ENCODE measurements at places on chromosomes 3 and 15.

DNA sequence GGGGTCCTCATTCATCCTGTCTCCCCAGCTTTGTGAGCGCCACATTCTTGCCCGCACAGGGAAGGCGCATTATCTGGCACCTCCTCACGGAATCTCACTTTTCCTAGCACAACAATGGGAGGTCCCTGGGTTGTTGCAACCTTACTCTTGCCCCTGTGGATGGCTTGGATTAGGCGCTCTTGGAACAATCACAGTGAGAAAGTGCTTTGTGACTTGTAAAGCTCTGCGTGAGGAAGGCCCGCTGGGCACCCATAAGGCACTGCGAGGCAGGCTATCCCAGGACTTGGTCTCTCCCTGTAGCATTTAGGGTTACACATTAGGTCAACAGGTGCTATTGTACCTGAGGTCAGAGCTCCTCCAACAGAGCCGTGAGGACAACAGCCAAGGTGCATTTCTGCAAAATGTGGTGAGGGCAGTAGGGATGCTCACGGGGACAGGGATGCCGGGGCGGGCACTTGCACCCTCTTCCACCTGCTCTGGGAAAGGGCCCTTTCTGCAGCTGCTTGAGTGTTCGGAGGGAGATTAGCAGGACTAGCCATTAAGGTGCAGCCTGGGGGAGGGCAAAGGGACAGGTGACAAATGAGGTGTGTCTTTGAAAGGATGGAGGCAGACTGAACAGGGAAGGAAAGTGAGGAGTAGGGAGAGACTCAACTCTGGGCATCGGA lies 13.9 kb upstream of the LRRC15 start:
- no peak for DNase-seq

GRCh38 chr15:79954661-79955060 lies 16.3 kb downstream of the BCL2A1 start:
- DNase-seq, result no peak

- DNase-seq, result no peak
Measured at GRCh38 chr15:94456226-94456625, 224.9 kb downstream of the MCTP2 start.

DNA sequence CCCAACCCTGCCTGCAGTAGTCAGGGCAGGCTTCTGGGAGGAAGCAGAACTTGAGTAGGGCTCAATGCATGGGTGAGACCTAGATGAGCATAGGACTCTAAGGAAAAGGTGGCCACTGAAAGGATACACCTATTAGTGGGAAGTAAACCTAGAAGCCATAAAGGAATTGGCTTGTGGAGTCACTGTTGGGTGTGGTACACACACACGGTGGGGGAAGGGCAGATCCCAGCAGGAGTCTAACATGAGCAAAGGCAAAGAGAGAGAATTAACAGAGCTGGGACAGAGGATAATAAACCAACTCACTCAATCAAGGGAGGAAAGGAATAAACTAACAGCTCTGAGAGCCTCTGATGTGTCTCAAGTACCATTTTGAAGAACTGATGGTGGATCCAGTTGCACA lies 23.1 kb downstream of the DAPK2 start:
- DNase-seq, result no peak

- no peak for DNase-seq
Measured at GRCh38 chr15:98493966-98494511, 154.3 kb upstream of the IGF1R start.

DNA sequence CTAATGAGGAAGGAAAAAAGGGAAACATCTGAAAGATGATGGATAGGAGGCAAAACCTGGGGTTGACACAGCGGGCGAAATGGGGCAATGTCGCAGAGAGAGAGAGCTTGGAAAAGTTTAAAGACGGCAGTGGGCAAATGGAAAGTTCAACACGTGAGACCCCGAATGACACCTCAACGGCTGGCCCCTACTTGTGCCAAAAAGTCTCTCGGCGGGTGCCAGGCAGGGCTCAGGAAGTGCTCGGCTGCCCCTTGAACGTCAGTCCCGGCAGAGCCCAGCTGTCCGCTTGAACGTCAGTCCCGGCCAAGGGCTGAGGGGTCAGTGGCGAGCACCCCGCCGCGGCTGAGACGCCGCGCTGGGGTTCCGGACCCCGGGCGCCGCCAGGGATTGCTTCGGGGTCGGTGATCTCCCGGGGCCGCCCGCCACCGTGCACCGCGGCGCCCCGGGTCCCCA lies 658 bp downstream of the EOGT start:
- DNase-seq, result peak; percentile 55

- DNase-seq, result no peak
Measured at GRCh38 chr3:123723070-123723469, 138.2 kb upstream of the HACD2 start.

DNA sequence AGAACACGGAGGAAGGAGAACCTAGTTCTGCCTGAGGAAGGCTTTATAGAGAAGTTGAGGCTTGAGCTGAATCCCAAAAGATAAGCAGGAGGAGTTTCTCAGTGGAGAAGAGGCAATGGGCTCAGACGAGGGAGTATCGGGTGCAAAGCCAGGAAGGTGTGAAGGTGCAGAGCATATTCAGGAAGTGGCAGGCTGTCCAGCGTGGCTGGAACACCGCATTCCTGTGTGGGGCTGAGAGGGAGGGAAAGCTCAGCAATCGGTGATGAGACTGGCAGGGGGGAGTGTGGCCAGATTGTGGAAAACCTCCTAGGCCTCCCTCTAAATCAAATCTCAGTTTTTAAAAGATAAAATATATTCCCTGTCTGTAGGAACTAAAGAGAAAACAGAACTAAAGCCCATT lies 63.0 kb downstream of the ARHGAP31 start:
- no peak for DNase-seq

DNA sequence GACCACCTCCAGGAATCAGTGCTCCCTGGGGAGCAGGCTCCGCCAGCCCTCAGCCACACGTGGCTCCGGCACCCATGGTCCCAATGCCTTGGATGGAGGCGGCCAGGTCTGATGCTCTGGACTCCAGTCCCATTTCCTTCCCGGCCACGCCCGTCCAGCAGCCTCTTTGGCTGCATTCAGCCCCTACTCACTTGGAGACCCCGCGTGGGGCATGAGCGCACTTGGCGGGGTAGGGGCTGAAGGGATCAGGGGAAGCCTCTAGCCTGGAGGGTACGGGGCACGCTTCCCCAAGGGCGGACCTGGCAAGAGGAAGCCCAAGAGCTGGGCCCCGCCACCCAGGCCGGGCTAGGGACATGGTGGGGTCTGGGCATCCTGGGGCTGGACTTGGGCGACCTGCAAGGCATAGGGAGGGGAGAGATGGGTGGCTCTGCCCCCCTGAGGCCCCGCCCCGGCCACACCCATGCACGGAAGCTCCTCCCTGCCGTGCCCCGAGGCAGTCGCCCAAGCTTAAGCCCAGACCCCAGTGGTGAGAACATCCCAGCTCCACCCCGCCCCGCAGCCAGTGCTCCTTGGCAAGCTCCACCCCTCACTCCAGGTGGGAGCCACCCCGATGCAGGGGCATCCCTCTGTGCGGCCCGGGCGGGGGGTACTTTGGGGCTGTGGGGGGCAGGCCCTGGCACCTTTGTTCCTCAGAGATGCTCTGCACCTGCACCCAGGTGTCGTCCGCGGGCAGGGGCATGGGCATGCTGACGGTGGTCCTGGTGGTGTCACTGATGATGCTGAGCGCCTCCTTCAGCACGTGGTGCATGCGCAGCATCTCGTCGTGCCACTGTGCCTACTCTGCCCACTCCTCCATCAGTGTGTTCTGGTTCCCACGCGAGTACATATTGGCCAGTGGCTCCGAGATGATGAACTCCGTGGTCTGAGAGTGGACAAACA lies 163.5 kb downstream of the GOLGA6L4 start:
- no peak for DNase-seq

DNA sequence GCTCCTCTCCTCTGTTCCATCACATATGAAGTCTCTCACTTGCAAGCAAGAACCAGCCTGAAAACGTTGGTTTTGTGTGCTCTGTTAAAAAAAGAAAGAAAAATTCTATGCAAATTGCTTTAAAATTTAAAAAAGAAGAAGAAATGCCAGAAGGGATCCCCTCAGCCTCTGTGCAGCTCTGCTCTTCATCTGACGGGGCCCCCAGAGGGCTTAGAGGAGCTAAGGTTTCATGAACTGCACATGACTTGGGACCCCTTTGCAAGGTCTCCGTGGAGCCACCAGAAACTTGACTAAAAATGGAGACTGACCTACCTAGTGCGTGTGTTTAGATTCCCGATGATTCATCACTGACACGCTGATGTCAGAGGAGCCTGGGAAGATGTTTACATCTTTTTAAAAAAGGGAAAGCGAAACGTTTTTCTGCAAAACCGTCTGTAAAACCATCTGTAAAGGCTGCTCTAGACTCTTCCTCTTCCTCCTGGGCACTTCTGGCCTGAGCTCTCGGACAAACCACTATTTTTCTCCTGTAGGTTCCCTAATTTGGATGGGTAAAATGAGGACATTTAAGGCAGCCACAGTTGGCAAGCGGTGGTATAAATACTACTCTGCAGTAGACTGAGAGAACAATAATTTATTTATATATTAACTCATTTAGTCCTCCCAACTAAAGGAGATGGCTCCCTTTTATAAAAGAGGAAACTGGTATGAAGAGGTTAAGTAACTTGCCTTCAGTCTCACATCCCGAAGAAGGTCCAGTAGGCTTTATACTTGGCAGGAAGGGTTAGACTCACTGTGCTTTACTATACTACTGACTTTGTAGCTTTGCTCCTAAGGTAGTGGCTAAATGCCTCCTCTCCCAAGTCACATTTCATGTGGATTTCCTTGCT lies 67.2 kb upstream of the POLG start:
- DNase-seq, result no peak

GRCh38 chr3:186418671-186419145 lies 56.7 kb upstream of the DGKG start:
- DNase-seq, result no peak

- no peak for DNase-seq
Measured at GRCh38 chr3:62818347-62818746, 56.9 kb downstream of the CADPS start.

DNA sequence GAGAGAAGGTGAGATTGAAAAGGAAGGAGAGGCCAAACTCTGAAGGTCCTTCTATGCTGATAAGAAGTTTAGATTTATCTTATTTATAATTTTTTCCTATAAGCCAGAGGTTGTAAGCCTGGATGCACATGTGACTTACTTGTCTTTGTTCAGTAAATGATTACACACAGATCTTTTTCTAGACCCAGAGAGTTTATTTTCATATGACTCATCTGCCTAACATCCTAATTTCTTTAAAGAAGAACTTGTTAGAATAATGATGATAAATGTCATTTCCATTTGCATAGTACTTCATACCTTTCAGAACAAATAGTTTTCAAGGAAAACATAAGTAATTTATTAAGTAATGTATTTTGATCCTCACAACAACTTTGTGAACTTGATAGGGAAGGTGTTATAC lies 434.8 kb upstream of the DPH6 start:
- no peak for DNase-seq

DNA sequence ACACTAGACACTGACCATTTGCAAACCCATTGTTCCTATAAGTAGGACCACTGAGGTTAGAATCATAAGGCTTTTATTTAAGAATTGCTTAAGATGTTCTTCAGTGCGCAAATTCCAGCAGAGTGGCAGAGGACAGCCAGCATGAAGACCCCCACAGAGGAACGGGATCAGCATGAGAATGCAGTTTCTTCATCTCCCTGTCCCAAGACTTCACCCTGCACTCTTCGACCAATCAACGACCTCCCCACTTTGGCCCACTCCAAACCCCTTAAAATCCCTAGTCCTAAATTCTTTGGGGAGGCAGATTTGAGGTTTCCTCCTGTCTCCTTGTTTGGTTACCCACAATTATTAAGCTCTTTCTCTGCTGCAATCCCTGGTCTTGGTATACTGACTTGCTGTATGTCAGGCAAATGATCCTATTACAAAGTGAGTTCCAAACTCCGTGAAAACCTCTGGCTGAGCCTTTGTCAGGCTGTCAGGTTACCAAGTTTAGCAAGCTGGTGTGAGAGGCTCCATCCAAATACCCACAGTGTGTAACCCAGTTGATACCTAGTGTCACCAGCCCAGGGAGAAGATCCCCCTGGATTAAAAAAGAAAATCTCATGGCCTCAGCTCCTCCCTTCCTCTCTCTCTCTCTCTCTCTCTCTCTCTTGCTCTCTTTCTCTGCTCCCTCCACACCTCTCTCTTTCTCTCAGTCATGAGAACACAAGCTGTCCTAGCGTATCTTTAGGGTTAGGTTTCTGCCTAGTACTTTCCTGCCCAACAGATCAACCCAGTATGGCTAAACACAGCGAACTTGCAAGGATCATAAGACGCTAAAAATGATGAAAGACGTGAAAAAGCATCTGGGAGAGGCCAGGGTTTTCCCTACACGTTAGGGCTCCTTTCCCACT lies 15.8 kb upstream of the RBSN start:
- DNase-seq, result no peak

GRCh38 chr15:70077188-70078147 lies 20.2 kb downstream of the TLE3 start:
- DNase-seq, result no peak

GRCh38 chr3:66598168-66598567 lies 97.3 kb upstream of the LRIG1 start:
- DNase-seq, result no peak

GRCh38 chr15:27418726-27419125 lies 447.7 kb downstream of the GABRG3 start:
- DNase-seq, result no peak

DNA sequence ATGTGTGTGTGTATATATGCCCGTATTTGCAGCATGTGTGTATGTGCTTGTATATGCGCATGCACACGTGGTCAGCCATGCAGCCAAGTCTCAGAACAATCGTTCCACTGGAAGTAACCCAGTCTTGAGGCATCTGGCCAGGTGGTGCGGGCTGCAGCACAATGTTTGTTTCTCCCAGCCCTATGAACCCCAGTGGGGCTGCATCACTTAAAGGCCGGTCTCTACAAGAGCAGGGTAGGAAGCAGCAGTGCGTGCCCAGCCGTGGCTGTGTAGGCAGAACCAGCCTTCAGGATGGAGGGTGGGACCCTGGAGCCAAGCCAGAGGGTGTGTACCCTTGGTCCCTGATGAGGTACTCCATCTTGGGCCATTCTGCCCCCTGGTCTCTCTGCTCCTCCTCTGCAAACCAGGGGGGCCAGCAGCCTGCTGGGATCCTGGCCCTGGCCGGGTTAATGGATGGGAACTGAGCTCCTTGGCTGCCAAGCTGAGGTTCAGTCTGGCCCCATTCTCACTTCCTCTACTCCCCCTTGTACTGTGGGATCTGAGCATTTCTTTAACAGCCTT lies 11.8 kb downstream of the KLF13 start:
- DNase-seq, result no peak

DNA sequence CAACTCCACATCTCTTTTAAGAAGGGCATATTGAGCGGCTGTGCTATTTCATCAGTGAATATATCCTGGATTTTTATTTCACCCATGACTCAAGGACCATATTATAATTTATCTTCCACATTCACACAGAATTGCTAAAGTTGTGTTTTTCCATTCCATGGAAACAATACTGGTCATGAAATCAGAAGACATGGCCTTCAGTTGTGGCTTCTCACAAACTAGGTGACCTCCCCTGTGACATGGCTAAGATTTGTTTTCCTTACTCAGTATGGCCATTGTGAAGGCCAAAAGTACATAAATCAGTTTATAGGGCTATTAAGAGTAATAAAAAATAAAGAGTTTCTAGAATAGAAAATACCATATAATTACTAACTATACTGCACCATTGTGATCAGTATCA lies 415.6 kb downstream of the OXSM start:
- no peak for DNase-seq
